ENCODE measurements at places on chromosomes 2 and 18. TPM values are rescaled to one million over a fixed set of nuclear protein-coding genes. Genes with fewer than 3 reads are reported as not detected.

- no peak for DNase-seq
These were observed 140.1 kb upstream of the AQP4 start for GRCh38 chr18:27005589-27005988.

- no peak for DNase-seq
These were observed 96.4 kb upstream of the TEX51 start for GRCh38 chr2:126802316-126802715.

Gene RAB6C
- total RNA-seq = 1.4 TPM

Gene APCDD1
- 3.1 TPM for total RNA-seq

Gene CCDC74A
- 16.0 TPM for total RNA-seq

DNA sequence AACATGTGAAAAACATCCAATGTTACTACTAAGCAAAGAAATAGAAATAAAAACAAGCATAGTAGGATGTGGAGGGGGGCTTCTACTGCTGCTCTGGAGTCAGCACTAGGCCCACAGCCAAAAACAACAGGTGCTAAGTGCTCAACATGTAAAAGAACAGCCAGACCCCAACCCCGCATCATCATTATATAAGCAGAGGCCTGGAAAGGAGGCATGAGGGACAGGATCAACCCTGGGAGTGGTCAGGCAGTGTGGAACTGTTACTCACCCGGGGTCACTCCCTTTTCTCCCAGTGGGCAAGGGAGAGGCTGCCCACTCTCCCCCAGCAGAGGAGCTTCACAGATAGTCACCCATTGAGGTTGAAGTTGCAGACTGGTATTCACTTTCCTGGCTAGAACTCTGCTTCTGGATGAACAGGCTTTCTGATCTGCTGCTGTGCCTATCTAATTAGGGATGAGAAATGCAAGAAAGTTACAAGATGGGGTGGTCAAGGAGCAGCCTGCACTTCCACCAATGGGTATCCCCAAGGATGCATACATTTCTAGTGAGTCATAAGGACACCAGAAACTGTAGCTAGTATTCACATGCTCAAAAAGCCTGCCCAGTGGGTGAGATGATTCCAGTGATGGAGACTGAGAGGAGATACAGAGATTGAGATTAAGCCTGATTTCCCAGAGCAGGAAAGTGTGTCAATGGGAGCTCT is 480.1 kb upstream of the TCF4 start:
- no peak for DNase-seq

GRCh38 chr18:30763902-30764350 is 278.6 kb downstream of the DSC3 start:
- DNase-seq = no peak

DNA sequence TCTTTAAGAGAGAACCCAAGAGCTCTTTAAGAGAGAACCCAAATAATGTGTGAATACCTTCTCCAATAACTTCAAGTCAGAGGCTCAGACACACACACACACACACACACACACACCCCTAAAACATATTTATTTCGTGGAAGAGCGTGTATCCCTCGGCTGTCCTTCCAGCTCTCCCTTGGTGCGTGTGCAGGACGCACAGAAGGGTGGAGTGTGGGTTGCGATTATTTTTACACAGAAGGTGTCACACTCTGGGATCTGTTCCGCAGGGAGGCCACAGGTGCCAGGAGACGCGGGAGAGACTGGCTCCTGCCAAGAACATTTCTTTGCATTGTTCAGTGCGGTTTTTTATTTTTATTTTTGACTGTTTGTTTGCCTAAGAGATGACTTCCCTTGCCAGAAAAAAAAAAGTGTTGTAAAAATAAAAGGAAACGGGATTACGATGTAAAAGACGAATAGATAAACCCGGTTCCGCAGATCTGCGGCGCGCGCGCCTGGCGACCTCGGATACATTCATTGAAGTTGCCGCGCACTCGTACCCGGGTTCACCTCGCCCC is 47.3 kb upstream of the ATP6V1B1 start:
- DNase-seq = no peak

Gene ELOA2
- total RNA-seq = not detected

DNA sequence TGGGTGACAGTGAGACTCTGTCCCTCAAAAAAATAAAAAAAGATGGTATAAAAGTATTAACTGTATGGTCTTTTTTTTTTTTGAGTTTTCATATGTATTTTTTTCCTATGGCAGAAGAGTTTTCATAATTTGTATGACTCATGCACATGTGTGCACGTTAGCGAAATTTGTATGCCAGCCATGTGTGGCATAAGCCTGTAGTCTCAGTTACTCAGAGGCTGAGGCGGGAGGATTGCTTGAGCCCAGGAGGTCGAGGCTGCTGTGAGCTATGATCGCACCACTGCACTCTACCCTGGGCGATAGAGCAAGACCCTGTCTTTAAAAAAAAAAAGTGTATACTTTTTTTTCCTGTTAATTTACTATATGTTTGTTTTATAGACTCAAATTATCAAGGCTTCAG is 160.8 kb downstream of the TGIF1 start:
- no peak for DNase-seq

Gene MEMO1
- total RNA-seq = 59.6 TPM

DNA sequence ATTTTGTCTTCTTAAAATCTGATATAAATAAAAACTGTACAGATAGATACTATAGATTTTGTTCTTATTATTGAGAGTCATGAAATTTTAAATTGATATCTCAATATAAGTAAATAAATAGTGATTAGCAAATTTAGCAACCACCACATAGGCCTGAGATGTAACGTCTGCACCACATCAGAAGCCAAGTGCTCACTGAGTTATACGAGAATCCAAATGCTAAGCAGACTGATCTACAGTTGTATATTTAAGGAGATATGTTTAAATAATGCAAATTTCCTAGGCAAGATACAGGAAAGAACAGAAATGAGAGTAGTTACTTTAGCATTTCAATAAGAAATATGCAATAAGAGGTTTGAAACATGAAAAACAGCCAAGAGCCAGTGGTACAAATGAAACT is 85.2 kb upstream of the UNC80 start:
- DNase-seq = no peak

GRCh38 chr2:118249531-118249930 is 161.3 kb downstream of the INSIG2 start:
- DNase-seq = no peak

GRCh38 chr2:42141687-42142546 is 27.2 kb upstream of the EML4 start:
- no peak for DNase-seq

DNA sequence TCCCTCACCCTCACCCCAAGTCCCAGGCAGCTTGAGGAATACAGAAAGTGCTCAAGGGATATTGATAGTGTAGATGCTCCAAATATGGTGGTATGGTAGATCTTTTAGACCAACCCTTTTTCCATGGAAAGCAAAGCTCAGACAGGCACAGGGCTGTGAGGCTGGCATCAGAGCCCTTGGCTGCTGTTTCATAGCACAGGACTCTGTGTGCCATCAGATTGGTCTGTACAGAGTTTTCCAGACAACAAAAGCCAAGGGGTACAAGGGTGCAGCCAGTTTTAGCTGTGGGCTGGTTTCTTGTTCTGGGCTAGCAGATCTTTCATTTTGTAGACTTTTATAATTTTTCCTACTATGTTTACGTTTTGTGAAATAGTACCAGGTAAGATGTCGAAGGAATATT is 296.9 kb upstream of the TNP1 start:
- DNase-seq = no peak

GRCh38 chr2:237134321-237135230 is 48.9 kb downstream of the COPS8 start:
- DNase-seq = no peak

DNA sequence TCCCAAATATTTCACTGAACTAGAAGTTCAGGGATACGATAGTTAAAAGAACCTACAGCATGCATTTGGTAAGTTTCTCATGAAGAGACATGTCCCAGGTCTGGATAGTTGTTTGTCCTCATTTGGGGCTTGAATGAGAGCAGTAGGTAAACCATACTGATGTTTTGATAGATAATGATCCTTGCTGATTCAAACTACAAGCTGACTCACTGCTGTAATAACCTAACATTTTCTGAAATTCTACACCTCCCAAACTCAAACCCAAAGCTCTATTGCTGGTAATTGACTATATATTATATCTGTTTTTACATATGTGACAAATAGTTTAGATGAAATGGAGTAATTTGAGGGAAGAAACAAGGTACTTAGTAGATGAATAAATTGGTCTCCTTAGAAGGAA is 154.1 kb upstream of the BOD1L2 start:
- DNase-seq = no peak

GRCh38 chr2:210584834-210585233 is 28.4 kb downstream of the CPS1 start:
- no peak for DNase-seq

DNA sequence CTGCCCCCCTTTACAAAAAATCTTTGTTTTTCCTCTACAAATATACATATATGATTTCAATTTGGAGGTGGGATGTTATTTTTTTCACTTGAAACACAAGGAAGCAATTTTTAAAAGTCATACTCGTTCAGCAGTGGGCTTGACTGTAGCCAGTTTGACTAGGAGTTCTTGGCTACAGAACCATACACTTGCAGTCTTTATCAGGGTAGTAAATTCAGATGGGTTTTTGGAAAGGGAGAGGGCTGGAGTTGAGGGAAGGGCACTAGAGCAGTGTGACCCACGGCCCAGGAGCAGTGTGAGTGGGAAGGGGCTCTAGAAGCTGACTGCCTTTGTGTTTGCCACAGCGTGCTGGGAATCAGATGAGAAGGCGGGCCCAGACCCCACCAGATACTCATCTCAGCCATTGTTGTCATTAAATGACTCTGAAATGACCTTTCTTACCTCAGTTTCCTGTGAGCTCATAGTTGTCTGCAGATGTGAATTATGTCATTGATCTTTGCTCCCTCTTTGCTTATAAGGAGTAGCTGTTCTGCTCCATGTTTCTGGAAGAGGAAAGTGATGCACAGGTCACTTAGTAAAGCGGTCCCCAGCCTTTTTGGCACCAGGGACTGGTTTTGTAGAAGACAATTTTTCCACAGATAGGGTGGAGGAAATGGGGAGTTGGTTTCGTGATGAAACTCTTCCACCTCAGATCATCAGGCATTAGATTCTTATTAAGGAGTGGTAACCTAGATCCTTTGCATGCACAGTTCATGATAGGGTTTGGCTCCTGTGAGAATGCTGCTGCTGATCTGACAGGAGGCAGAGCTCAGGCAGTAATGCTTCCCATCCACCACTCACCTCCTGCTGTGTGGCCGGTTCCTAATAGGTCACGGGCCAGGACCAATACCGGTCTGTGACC is 116.8 kb downstream of the SPTBN1 start:
- DNase-seq = no peak

Gene ST8SIA5
- 0.49 TPM for total RNA-seq

DNA sequence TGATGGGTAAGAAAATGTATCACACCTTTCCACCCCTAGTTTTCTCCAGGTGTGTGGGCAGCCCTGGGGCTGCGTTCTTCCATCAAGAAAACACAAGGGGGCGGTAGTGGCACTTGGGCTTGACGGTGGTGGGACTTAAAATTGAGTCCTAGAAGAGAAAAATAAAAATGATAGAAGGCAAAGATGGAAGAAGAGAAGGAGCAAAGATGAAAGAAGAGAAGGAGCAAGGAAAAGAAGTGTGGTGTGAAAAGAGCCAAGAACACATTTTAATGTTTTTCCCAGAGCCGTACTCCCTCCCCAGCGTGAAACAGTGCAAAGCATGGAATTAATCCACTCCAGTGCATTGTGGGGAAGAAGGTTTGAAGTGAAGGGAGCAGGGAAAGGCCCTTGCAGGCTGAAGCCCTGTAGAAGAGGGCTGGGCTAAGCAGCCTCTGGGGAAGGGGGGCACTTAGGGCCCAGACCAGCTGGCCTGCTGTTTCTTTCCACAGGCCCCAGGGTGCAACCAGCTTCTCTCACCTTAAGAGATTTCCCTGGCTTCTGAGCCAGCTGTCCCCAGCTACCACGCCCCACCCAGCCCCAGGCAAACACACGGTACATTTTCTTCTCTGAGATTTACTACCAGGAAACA is 256.8 kb downstream of the RNF152 start:
- peak; percentile 55 for DNase-seq

DNA sequence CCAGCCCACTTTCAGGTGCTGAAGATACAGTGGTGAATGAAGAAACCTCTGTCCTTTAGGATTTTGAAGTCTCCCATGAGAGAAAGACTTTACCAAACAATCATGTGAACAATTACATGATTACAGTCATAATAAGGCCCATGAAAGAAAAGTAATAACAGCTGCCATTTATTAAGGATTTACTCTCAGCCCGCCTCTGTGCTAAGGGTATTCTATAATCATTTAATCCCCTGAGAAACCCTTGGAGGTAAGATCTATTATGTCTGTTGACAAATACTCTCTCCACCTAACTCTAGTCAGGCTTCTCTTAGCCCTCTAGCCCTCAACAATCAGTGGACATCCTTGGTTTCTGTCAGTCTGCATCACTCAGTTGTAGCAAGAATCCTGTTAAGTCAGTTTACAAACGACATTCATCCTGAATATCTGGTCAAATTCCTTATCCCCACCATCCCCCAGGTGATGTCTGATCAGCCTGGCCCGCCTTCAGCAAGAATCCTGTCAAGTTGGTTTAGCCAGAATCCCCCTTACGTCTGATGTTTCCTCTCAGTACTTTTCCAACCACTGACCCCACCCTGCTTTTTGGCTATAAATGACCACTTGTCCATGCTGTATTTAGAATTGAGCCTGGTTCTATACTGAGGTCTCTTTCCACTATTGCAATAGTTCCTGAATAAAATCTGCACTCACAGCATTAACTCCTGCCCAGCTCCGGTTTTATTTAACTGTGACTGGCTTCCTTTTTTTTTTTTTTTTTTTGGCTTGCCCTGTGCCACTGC is 12.2 kb upstream of the SOCS6 start:
- no peak for DNase-seq

GRCh38 chr2:158232476-158232875 is 130.8 kb downstream of the UPP2 start:
- no peak for DNase-seq

DNA sequence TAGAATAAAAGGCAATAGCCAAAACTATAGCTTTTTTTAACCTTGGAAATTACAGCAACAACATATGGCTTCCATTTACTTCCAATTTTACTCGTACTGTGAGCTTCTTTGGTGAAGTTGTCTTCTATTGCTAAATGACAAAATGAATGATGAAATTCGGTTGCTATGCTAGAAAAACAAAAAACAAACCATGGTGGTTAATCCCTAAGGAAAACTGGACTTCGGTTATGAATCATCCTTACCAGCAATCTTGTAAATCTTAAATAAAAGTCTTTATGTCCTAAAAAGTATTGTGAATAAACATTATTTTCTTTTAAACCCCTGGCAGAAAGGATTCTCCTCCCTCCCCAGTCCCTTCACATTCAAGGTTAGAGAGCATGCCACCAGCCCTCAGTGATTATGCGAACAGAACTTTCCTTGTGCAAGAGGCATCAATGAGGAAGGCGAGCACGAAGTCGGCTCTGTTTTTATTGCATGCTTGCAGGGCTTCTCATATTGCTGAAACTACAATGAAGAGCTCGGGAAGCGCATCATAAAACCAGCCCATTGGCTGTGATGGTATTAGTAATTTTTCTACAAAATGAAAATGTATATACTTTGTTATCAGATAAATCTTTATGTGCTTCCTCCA is 62.9 kb downstream of the ZNF521 start:
- DNase-seq = no peak

Gene LHCGR
- not detected for total RNA-seq

Gene SCN3A
- total RNA-seq = 0.38 TPM

Measured in endothelial cell (in vitro differentiated cells).